ENCODE measurements at places on chromosomes 3 and 15.

DNA sequence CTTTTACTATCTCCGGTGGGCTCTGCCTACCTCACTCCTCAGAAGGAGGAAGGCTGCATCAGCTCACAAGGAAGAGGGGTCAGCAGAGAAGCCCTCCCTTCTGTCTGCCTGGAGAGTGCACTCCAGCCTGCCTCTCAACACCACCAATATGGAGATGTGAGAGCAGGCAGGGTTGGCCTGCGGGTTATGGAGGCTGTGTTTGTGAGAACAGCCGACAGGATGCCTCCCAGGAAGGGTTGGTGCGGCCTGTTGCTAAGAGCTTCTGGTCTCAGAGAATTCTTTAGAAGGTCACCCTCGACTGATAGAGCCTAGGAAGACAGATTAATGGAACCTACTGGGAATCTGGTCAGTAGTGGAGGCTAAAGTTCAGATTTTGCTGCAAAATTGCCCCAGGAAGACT is 326.1 kb downstream of the NTRK3 start:
- no peak for DNase-seq

- no peak for DNase-seq
Observed at GRCh38 chr3:141240286-141240685, 8.7 kb downstream of the PXYLP1 start.

GRCh38 chr3:177551431-177551836 is 354.2 kb upstream of the TBL1XR1 start:
- DNase-seq = no peak

DNA sequence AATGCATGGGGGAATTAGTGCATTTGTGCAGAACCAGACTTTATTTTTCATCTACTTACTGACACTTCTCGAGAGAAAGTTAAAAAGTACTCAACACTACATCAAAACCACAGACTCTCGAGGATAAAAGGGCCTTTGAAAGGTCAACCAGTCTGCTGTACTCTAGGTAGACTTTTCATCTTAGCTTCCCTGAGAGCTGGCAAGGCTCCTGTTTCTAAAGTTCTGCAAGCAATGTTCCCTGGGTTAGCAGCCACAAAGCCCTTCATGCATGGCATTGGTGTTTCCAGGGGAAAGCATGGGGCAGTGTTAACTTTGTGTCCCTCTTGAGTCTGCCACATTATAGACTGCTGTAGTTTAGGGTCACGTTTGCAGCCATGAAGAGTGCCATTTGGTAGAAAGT is 106.4 kb upstream of the PFN2 start:
- DNase-seq = no peak

DNA sequence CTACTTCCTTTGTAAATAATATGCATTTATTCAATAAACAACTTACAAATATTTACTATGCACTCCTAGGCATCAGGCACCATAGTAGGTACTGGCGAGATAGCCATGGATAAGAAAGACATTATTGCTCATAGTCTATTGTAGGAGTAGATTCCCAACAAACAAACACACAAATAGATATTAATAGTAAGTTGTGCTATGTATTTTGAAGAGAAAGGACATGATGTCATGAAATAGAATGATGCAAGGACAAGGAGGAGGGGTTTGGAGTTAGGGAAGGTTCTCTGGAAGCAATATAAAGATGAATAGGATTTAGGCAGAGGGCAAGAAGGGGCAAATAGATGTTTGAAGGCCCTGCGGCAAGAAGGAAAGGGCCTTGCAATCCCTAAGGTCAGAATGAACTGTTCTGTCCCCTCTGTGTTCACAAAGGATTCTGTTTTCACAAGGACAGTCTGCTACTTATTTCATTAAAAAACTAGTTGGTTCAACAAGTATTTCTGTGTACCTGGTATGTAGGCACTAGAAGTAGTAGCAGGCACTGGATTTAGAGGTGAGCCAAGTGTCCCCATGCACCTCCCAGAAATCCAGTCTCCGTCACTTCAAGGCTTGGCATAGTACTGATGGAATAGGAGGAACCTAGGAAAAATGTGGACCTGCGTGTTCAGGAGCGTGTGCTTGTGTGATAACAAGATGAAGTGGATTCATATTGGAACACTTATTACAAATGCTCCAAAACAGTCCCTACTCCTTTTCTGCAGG is 231.8 kb upstream of the TPRG1 start:
- DNase-seq = no peak
